ENCODE measurements at places on chromosomes 6 and 20. TPM values are rescaled to one million over a fixed set of nuclear protein-coding genes. Genes with fewer than 3 reads are reported as not detected.

GRCh38 chr6:80163754-80164187 is 57.3 kb downstream of the BCKDHB start:
- DNase-seq: no peak

DNA sequence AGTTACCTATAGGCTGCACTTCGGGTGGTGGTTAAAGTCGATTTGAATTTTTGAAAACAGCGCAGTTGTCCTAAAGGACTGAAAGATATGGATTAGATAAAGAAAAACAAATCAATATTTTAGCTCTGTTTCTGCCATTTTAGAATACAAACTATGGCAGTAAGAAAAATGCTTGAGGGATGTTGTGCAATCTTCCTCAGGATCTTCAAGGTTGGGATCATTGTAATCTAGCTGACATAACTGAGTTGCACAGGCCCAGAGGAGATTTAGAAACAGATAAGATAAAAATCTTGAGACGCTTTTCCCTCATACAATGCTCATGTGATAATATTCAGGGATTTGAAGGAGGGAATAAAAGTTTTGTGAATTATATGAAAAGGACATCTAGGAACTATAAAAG is 926 bp downstream of the PEX3 start:
- no peak for DNase-seq

DNA sequence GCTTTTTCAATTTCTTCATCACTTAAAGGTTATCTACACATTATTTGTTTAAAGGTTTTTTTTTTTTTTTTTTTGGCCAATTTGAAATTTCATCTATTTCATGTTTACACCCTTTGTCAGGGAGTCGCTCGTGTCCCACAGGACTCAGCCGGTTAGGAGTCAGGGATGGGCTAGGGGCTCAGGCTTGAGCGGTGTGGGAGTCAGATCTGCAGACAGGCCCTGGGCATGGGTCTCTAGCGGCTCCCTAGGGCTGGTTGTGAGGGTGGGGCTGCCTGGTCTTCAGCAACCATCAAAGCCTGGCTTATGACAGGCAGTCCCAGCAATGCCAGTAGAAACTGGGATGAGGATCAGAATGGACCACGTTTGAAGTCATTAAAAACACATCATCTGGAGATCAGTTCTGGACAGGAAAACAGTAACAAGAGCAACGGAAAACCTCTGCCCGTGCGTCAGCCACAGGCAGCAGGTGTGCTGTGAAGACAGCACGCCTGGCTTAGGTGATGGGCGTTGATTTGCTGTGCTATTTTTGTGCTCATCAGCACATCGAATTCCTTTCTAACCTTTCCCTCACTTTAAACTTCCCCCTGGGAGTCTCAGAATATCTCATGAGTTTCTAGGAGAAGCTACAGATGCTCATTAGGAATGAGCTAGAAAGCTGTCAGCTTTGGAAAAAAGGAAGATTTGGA is 91.3 kb upstream of the MPC1 start:
- peak; percentile 52 for DNase-seq

- no peak for DNase-seq
Observed at GRCh38 chr6:158805698-158806377, 13.3 kb downstream of the EZR start.

DNA sequence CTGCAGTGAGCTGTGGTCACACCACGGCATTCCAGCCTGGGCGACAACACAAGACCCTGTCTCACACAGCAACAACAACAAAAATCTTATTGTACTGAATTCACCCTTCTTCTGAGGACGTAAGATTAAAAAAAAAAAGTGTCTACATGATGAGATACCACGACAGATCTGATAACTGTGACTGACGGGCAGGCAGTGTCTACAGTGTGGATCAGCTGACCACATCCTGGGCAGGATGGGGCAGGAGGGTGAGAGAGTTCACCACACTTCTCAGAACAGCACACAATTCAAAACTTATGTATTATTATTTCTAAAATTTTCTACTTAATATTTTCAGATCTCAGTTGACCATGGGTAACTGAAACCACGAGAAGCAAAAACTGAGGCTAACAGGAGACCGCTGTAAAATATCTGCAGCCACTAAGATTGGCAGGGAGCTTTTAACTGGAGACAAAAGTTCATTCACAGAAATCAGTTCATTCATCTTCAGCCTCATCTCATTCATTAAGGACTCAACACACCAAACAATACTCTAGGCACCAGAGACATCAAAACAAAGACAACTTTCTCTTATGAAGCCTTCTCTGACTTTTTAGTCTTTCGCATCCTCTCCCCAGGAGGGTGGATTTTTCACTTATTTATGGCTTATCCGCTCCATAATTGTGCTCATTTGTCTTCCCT is 15.7 kb upstream of the NHSL1 start:
- DNase-seq: no peak

DNA sequence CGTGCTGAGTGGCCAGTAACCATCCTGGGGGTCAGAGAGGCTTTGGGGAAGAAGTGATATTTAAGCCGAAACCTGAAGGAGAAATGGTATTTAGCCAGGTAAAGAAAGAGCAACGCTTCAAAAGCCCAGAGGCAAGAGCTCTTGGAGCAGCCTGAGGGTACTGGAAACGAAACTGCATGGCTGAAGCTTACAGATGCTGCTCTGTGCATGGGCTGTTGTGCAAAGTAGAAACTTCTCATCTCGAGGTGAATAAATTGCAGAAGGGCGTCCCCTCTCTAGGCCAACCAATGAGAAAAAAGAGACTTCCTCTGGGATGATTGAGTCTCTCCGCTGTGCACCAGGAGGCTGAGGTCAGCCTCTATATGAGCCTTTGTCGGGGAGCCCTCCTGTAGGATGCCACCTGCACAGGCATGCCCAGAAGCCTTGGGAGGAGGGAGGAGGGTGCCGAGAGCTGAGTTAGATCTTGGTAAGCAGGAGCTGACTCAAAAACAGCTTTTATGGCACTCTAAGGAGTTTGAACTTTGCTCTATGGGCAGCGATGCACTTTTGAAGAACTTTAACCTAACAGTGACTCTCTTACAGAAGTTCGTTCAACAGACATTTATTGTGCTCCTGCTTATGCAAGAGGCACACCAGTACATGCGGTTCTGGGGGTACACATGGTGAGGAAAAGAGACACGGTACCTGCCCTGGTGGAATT is 61.6 kb upstream of the EDN1 start:
- DNase-seq: no peak

DNA sequence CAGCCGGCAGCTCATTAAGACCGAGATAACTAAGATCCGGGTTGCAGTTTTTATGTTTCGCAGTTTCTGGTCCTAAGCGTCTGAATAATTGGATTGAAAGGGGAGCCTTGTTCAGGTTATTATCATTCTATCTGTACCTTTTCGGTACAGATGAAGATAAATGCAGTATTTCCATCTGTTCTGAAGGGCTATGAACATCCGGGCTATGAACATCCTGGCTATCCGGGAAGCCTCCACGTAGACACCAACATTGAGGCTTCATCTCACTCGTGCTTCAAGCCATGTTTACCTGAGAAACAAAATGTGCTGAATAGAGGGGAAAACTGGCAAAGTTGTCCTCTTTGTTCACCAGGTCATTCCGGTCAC is 399 bp upstream of the REPS1 start:
- no peak for DNase-seq

- DNase-seq: peak; percentile 93
Observed at GRCh38 chr20:45835825-45836224, 2.2 kb downstream of the SNX21 start.

DNA sequence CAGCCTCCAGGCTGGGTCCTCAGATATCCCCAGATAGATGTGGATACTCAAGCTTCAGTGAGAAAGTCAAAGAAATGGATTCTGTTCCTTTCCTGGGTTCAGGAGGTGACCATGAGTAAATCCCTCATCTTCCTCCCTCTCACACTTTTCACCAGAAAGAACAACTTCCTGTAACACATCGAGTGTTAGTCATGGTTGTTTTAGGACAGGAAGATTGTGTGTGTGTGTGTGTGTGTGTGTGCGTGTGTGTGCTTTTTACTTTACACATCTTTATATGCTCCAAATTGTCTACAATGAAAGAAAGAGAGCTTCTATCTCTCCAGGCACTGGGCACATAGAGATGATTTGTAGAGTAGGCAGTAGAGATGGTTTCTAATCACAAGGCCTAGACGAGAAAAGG is 139.9 kb downstream of the TBXT start:
- DNase-seq: no peak

DNA sequence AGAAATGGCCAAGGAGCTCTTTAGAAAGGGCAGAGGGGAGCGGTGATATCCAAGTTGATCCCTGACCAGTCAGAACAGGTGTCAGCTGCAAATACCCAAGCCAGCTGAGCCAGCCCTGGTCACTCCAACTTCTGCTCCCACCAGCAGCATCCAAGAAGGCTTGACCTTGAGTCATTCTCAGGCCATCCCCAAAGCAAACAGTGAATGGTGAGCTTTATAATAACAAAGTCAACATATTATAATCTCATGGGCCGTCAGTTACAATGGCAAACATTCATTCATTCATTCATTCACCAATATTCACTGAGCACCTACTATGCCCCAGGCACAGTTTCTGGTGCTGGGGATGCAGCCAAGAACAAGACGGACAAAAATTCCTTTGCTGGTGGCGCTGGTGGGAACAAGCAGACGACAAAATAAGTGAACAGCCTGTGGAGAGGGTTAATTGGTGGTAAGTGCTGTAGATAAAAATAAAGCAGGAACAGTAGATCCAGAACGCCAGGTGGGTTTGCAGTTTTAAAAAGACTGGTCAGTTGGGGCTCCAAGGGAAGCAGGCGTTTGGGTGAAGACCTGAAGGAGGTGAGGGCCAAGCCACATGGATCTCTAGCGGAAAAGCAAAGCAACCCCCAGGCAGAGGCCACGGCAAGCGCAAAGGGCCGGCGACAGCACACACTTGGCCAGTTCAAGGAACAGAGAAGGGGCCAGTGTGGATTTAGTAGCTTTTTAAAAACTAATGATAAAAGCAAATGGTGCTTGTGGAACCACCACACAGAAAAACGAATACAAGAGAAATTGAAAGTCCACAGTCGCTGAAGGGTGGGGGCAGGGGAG is 131.8 kb upstream of the PTPN1 start:
- no peak for DNase-seq

DNA sequence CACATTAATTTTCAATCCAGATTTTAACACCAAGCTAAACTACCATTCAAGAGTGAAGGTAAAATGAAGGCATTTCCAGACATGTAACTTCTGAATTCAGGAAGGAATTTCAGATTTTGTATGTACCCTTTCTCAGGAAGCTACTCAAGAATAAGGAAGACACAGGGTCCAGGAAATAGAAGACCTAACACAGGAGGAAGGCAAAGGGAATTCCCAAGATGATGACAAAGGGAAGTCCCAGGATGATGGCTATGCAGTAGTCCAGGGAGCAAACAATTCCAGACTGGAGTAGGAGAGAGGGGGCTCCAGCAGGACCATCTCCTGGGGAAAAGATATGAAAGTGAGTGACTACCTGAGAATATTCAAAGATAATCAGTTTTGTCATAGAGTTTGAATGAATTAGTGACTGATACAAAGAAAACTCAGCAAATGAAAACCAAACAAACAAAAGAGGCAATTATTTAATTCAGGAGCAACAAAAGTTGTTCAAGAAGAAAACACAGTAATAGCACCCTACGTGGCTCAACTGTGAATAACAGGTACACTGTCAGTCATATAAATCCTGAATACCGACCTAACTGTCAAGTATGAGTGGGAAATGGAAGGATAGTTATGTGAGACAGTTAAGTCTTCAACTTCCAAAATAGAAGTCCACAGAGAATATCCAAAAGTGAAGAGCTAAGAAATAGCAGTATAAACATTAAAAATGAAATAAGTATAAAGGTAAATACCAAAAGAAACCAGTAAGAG is 4.0 kb downstream of the RNF24 start:
- no peak for DNase-seq

GRCh38 chr6:13327691-13328075 is 654 bp downstream of the TBC1D7 start:
- DNase-seq: no peak

DNA sequence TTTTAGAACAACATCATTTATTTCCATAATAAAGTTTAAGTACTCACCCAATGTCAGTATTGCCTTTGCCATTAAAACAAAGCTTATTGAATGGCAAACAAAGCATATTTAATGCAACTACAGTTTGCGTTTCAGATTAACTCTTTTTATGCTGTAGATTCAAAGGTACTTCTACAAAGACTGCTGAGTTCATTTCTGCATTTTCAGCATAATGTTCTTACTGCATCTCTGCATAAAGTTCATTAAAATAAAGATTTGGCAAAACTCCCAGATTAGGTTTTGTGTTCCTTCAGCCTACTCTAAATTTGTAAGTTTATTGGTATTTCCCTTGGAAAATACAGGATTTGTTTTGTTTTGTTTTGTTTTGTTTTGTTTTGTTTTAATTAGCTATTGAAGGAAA is 359.4 kb downstream of the ADGRB3 start:
- DNase-seq: no peak

DNA sequence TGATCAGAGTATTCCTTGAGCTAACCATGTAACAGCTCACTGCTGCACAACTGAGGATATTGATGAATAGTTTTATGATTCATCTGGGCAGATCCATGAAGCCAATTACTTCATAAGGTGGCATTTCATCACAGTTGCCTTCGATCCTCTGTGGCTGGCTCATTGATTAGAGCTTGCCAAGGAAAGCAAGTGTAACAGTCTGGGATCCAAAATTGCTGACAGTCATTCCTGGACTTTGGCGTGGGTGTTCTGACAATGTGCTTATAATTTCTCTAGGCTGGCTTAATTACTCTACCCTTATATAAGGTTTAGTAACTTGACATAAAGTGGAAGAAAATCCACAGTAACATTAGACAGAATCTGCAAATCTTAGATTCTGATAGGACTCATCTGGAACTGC is 551.3 kb upstream of the CDH4 start:
- no peak for DNase-seq

DNA sequence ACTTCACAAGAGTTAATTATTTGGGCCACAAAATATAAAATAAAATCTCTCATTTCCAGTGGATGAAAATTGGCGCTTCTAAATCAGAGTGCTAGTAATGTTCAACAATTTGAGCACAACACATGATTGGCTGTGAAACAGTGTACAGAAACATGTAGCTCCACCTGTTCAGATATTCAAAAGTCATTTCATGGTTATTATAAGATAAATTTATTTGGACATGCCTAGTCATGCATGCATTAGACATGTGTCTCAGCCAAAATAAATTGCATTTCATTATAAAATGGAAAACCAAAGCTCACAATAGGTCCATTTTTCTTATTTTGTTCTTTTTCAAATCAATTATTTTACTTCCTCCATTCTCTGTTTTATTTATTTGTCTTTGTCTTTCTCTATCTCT is 374.8 kb downstream of the LMBRD1 start:
- DNase-seq: no peak

- DNase-seq: no peak
Observed at GRCh38 chr6:27296106-27296783, 15.8 kb downstream of the POM121L2 start.

HSPA1L gene
- total RNA-seq: 1.7 TPM

MYCT1 gene
- 13.6 TPM for total RNA-seq

PTCHD4 gene
- total RNA-seq: 1.6 TPM

GSTA1 gene
- not detected for total RNA-seq

ADGB gene
- total RNA-seq: not detected

REM1 gene
- 6.7 TPM for total RNA-seq

SEMG1 gene
- total RNA-seq: not detected

TAGAP gene
- total RNA-seq: 2.3 TPM

TLDC2 gene
- total RNA-seq: 0.37 TPM

EBF4 gene
- total RNA-seq: 17.4 TPM

CLPSL1 gene
- not detected for total RNA-seq

C6orf52 gene
- total RNA-seq: not detected

CST9L gene
- not detected for total RNA-seq

Measured in posterior vena cava (tissue), 2 donors.